ENCODE measurements at places on chromosomes 2 and 18. TPM values are rescaled to one million over a fixed set of nuclear protein-coding genes. Genes with fewer than 3 reads are reported as not detected.

- DNase-seq, result no peak
Observed at GRCh38 chr2:96680561-96681141, 38.1 kb downstream of the FER1L5 start.

The SLC23A3 gene
- total RNA-seq, result 0.59 TPM

The SPP2 gene
- total RNA-seq, result not detected

- DNase-seq, result no peak
Observed at GRCh38 chr2:9189901-9190300, 16.7 kb upstream of the ASAP2 start.

GRCh38 chr2:216756435-216756834 is 61.1 kb upstream of the IGFBP5 start:
- DNase-seq, result no peak

The FAM228A gene
- total RNA-seq, result 0.14 TPM

- no peak for DNase-seq
Observed at GRCh38 chr2:10327896-10328669, 25.4 kb downstream of the HPCAL1 start.

The EML6 gene
- 2.0 TPM for total RNA-seq

DNA sequence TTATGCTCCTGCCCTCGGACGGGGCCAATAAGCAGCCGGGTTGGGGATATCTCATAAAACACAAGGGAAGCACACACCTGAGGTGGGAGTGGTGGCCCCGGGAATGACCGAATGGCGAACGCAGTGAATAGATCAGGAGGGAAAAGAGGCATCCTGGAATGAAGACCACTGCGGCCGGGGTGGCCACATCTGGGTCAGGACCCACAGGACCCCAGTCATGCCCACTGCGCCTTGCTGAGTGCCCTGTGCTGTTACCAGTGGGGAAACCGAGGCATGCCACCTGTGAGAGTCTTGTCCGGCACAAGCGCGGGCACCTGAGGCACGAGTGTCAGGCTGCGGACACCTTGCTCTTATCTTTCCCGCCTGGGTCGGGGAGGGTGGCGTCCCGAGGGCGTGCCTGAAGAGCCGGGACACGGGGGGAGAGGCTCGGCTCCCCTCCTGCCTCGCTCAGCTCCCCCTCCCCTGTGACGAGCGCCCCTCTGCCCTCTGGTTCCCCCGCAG is 1.6 kb downstream of the PDCD1 start:
- DNase-seq, result no peak

The MLPH gene
- not detected for total RNA-seq

Measured in pulmonary artery endothelial cell (primary cell).